ENCODE measurements at places on chromosomes 4 and X.

- DNase-seq, result no peak
Observed at GRCh38 chr4:53512608-53513007, 78.7 kb downstream of the LNX1 start.

DNA sequence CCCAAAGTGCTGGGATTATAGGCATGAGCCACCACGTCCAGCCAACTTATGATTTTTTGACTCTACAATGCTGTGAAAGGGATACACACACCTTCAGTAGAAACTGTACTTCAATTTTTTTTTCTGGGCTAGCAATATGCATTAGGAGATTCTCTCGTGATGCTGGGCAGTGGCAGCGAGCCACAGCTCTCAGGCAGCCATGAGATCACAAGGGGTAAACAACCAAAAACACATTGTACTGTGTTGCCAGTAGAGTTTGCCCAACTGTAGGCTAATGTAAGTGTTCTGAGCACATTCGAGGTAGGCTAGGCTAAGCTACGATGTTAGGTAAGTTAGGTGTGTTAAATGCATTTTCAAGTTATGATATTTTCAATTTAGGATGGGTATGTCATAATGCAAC, 25.7 kb downstream of the RAB33A start:
- DNase-seq, result no peak

DNA sequence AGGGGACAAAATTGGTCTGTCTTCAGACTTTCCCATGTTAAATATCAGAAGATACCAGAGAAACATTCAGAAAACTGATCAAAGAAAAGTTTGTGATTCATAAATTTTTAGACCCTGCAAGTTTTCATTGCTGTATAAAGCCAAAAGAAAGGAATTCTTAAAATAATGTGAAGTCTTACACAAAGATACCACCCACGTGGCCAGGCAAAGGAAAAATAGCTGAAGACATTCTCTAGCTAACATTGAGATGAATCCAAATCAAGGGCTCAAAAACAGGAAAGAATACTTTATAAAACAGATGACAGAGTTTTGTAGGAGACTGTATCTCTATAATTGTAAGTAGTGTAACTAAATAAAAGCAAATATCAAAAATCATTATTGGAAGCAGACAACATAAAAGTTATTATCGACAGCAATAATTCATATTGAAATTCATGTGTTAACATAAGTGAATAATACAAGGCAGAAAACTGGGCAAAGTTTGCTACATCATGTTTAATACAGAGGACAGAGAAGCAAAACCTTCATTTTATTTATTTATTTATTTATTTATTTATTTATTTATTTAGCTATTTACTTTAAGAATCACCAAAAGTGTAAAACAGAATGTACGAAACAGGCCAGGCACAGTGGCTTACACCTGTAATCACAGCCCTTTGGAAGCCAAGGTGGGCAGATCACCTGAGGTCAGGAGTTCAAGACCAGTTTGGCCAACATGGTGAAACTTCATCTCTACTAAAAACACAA, 204.6 kb upstream of the SLIT2 start:
- DNase-seq, result peak; percentile 38

- peak; percentile 35 for DNase-seq
Observed at GRCh38 chrX:87299563-87300160, 217.9 kb upstream of the KLHL4 start.

GRCh38 chr4:176409627-176410026, 89.9 kb downstream of the SPCS3 start:
- peak; percentile 35 for DNase-seq

All from choroid plexus epithelial cell (primary cell).